ENCODE measurements at places on chromosomes 11 and 22.

DNA sequence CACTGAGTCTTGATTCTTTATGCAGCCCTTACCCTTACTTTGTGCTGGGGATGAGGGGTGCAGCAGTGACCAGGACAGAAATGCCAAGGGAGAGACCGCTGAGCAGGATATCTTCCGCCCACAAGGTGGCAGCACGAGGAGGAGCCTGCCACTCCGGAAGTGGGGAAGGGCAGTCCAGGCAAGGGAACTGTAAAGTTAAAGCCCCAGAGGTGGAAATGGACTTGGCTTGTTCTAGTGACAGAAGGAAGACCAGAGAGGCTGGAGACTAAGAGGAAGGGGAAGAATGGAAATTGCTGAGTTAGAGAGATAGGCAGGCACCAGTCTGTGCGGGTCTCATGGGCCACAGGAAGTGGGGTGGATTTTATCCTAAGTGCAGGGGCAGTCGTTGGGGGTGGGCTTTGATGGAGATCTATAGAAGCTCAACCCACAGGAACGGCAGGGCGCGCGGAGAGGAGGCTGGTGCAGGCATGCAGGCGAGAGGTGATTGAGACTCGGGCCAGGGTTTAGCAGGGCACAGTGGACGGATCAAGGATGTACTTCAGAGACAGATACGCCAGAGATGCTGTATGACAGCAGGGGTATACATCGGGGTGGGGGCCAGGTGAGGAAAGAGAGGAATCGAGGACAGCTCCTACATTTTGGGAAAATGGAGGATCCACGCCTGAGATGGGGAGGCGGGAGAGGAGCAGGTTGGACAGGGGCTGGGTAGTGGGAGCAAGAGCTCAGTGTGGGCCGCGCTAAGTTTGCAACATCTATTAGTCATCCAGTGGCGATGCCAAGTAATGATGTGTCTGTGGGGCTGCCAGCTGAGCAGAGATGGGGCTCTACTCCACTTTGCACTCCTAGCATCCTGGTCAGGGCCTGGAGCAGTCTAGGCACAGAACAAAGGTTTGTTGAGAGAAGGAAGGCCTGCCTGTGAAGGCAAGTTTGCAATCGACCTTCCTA is 3.3 kb upstream of the GRK2 start:
- DNase-seq, result peak; percentile 94

DNA sequence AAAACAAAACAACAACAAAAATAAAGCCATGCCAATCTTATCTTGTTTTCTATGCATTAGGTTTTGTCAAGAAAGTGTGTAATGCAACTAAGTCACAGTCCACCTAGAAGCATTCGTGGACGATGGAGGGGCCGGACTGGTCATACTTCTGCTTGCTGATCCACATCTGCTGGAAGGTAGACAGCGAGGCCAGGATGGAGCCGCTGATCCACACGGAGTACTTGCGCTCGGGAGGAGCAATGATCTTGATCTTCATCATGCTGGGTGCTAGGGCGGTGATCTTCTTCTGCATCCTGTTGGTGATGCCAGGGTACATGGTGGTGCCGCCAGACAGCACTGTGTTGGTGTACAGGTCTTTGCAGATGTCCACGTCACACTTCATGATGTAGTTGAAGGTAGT is 18.3 kb upstream of the EP300 start:
- DNase-seq, result no peak

- peak; percentile 94 for DNase-seq
Observed at GRCh38 chr22:37431801-37432707, 4.8 kb upstream of the ELFN2 start.

- no peak for DNase-seq
Observed at GRCh38 chr22:49111085-49111484, 716.6 kb downstream of the BRD1 start.

- no peak for DNase-seq
Observed at GRCh38 chr11:130872981-130873380, 43.3 kb downstream of the SNX19 start.

DNA sequence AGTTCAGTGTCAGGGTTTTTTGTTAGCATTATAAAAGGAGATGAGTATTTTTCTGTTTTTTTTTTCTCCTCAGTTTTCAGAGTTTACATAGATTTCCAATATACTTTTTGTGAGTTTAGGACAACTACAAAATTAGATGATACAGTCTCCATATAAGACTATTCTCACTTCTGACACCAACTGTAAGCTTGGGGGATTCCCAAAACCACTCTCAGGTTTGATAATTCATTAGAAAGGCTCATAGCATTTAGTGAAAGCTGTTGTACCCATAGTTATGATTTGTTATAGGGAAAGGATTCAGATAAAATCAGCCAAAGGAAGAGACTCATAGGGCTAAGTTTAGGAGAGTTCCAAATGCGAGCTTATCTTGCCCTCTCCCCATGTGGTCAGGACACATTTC is 24.1 kb downstream of the CUL5 start:
- DNase-seq, result no peak

DNA sequence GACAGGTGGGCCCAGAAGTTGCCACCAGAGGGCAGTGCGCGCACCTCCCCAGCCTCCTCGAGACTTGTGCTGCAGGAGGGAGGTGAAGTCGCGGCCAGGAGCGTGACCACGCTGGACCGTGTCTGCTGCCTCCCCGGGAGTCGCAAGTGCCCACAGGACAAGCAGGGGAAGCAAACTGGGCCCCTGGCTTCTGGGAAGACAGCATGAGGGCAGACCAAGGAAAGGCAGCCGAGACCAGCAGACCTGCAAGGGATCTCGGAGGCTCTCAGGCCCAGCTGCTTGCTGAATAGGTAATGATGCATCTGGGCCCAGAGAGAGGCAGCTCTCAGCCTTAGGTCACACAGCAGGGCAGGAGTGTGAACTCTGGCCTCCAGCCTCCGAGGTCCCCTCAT is 17.0 kb upstream of the IL2RB start:
- peak; percentile 93 for DNase-seq

GRCh38 chr11:130455483-130456127 is 7.2 kb downstream of the ADAMTS15 start:
- no peak for DNase-seq

DNA sequence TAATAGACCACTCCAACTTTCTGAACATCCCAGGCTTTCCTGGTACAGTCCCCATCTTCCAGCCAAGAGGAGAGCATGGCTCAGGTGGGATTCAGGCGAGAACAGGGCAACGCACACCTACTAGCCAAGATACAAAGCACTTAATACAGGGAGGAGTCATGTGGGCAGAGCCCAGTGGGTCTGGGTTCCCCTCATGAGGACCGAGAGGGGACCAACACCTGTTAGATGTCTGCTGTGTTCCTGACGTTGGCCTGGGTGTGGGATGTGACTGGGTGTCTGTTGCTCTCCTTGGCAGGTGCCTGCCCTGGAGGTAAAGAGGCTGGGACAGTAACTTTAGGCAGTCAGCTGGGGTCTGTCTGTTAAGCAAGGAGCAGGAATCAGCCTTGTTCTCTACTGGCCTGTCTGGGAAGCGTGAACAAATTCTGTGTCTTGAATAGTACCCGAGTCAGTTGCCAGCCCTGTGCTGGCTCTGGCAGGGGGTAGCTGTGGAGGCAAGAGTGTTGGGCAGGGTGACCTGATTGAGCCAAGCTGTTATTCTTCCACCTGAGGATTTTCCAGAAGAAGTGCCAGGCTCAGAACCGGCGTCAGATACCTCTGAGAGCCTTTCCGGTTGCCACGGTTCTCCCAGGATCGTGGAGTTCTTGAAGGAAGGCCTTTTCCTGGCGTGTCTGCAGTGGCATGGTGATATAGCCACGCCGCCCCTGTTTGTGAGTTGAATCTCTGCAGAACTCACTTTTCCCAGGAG is 56.3 kb downstream of the BCR start:
- no peak for DNase-seq

DNA sequence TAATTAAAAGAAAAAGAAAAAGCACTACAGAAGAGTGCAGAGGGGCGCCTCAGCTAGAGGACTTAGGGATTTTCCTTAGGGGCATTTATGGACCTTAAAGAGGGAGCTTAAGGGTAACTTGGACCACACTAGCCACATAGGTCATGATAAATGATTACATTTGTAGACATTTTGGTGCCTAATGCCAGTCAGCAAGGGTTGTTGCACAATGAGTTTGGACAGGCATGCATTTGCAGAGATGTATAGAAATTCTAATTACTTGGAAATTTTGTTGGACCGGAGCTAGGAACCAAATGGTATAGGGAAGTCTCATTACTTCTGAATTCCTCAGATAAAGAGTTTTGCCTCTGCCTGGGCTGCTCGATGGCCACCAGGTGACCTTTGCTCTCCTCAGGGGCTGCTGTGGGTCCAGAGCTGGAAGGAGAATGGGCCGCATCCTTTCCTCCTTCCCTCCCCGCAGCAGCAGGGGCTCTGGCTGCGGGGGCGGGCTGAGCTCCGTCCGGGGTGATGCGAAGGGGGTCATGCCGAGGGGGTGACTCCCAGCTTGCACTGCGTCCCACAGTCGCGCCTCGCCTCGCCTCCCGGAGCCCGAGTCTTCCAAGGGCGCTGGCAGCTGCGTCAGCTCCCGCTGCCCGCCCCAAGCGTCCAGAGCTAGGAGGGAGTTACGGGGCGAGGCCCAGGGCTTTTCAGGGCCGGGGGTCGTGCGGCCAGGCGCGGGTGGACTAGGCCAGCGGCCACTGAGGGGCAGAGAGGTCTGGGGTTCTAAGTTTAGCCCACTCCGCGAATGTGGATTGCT is 20.3 kb upstream of the MALAT1 start:
- no peak for DNase-seq
